ENCODE measurements at places on chromosomes 12 and 14. TPM values are rescaled to one million over a fixed set of nuclear protein-coding genes. Genes with fewer than 3 reads are reported as not detected.

Gene SLCO1B1
- not detected for total RNA-seq

Gene NGDN
- 53.0 TPM for total RNA-seq

Gene PRICKLE1
- total RNA-seq, result 11.6 TPM

Gene GPHN
- 12.0 TPM for total RNA-seq

Gene PPP1R3E
- total RNA-seq, result 1.9 TPM

Gene IFNG
- not detected for total RNA-seq

All from renal cortical epithelial cell (primary cell).